Stomach (tissue), 19 donors: ENCODE measurements at places on chromosomes 3 and 15. TPM values are rescaled to one million over a fixed set of nuclear protein-coding genes. Genes with fewer than 3 reads are reported as not detected.

The GOLGA6L24 gene
- polyA plus RNA-seq, result not detected

The PPP1R14D gene
- polyA plus RNA-seq, result 1.4 TPM

The SLCO2A1 gene
- 6.4 TPM for polyA plus RNA-seq

The QARS1 gene
- polyA plus RNA-seq, result 303 TPM

The CEMIP gene
- polyA plus RNA-seq, result 0.53 TPM

The GALNT15 gene
- polyA plus RNA-seq, result 4.2 TPM

The C15orf40 gene
- 20.0 TPM for polyA plus RNA-seq

The GHSR gene
- polyA plus RNA-seq, result not detected
